ENCODE measurements at places on chromosomes 12 and 14. TPM values are rescaled to one million over a fixed set of nuclear protein-coding genes. Genes with fewer than 3 reads are reported as not detected.

DNA sequence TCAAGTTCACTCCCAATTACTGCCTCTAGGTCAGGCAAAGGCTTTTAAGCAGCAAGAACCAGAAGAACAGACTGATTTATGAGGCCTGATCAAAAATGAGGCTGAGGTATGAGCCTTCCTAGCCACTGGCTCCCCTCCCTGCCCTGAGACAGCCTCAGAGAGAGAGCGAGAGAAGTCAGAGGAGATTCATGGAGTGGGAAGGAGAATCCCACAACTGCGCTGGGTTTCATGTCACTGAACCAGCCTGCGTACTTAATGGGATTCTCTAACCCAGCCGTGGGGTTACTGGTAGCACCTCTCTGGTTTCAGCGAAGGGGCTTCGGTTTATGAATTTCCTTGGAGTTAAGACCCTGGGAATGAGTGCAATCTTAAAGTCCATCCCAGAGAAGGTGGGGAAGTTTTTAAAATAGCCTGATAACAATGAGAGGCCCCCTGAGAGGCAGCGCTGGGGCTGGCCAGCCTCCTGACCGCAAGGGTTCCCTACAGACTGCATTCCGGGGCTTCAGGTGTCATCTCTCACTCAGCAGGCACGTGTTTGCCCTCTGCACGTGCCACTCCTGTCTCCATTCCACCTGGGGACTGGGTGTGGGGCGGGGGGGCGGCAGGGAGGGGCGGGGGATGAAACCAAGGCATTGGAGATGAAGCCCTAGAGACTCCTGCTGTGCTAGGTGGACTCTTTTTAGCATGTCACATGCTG, 6.1 kb upstream of the GPRC5A start:
- no peaks in the 10 kb centered on the region for H3K27me3 ChIP-seq
- no peaks in the 10 kb centered on the region for H3K36me3 ChIP-seq
- no peak overlapping the region for H3K4me3 ChIP-seq

- no peaks in the 10 kb centered on the region for H3K36me3 ChIP-seq
- H3K4me1 ChIP-seq, result no peaks in the 10 kb centered on the region
- peaks cover 6% of the 10 kb centered on the region for H3K27me3 ChIP-seq
- DNase-seq, result peak; percentile 88
- H3K27ac ChIP-seq, result no peak overlapping the region
- no peak overlapping the region for H3K4me3 ChIP-seq
Observed at GRCh38 chr14:20934148-20934762, 21.0 kb upstream of the RNASE2 start.

The CRIP1 gene
- total RNA-seq, result 281 TPM

DNA sequence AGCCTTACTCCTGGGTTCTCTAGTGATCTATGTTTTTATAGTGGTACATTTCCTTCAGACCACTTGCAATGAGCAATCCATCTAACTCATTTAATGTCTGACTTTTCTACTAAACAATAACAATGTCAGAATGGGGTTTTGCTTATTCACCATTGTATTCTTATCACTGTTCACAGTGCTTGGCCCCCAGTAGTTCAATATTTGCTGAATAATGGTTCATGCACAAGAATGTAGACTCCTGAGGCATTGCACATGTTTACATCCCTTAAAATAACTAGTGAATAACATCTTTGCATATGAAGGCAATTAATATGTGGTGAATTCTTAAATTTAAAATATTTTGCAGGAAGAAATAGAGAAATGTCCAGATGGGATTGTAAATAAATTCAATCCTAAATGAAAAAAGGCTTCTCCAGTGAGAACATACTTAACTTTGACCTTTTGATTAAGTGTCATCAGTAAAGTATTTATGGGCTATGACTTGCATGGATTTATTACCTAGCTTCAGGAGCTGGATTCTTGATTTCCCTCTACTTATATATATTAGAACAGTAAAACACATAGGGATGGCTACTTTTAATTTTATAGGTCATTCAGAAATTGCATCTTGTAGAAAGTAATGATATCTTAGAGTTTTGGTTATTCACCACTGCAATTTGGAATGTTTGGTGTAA, 3.4 kb downstream of the CCER1 start:
- no peaks in the 10 kb centered on the region for H3K36me3 ChIP-seq
- H3K27ac ChIP-seq, result no peak overlapping the region
- no peak overlapping the region for H3K4me3 ChIP-seq
- no peak for DNase-seq
- no peaks in the 10 kb centered on the region for H3K4me1 ChIP-seq
- no peaks in the 10 kb centered on the region for H3K27me3 ChIP-seq

DNA sequence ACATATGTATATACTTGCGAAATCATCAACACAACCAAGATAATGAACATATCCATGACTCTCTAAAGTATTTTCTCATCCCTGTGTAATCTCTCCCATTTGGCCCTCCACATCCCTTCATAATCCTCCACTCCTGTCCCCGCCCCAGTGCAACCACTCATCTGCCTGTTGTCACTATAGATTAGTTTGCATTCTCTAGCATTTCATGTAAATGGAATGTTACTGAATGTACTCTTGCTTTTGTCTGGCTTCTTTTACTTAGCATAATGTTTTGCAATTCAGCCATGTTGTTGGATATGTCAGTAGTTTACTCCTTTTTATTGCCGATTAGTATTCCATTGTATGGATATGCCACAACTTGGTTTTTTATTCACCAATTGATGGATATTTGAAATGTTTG, 99.1 kb downstream of the BICD1 start:
- no peak for DNase-seq
- no peak overlapping the region for H3K4me3 ChIP-seq
- H3K4me1 ChIP-seq, result no peaks in the 10 kb centered on the region
- no peaks in the 10 kb centered on the region for H3K27me3 ChIP-seq
- no peaks in the 10 kb centered on the region for H3K36me3 ChIP-seq

The RFX4 gene
- 0.09 TPM for total RNA-seq

GRCh38 chr12:10701131-10701681, 21.9 kb downstream of the YBX3 start:
- no peak for DNase-seq
- no peaks in the 10 kb centered on the region for H3K27me3 ChIP-seq
- no peak overlapping the region for H3K27ac ChIP-seq
- no peak overlapping the region for H3K4me3 ChIP-seq
- H3K36me3 ChIP-seq, result no peaks in the 10 kb centered on the region

DNA sequence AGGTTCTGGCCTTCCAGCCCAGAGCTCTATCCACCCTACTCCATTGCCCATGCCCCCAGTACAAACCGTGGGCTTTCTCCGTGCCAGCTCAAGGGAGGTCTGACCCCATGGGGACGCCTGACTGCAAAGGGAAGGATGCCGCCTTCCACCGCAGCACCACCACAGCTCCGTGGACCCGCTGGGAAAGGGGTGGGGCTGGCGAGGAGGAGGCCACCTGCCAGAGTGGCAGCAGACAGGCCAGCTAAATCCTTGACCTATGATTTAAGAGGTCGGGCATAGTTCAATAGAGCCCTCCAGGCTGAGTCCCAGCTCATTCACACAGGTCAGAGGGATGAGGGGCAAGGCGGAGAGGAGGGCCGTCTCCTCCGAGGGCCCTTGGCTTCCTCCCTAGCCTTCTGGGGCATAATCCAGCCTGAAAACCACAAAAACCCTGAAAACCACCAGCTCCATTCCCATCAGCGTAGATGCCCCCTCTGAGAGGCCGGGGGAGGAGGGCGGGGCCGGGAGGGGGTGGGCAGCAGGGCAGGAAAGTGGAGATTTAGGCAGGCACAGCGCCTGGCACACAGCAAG, 14.9 kb upstream of the FIGNL2 start:
- H3K4me3 ChIP-seq, result peak overlapping the region; percentile 26
- DNase-seq, result no peak
- no peak overlapping the region for H3K27ac ChIP-seq
- peaks cover 4% of the 10 kb centered on the region for H3K27me3 ChIP-seq
- H3K36me3 ChIP-seq, result no peaks in the 10 kb centered on the region

The TSPAN11 gene
- 4.1 TPM for total RNA-seq

The GPR84 gene
- total RNA-seq, result 0.99 TPM

- H3K27ac ChIP-seq, result no peak overlapping the region
- H3K36me3 ChIP-seq, result no peaks in the 10 kb centered on the region
- H3K4me1 ChIP-seq, result no peaks in the 10 kb centered on the region
- no peaks in the 10 kb centered on the region for H3K27me3 ChIP-seq
- H3K4me3 ChIP-seq, result no peak overlapping the region
Observed at GRCh38 chr14:34211732-34212131, 250.3 kb downstream of the SPTSSA start.

The EML5 gene
- 1.8 TPM for total RNA-seq

- no peak overlapping the region for H3K4me3 ChIP-seq
- H3K27me3 ChIP-seq, result no peaks in the 10 kb centered on the region
- no peak overlapping the region for H3K27ac ChIP-seq
- H3K36me3 ChIP-seq, result no peaks in the 10 kb centered on the region
- H3K4me1 ChIP-seq, result peaks cover 17% of the 10 kb centered on the region
Observed at GRCh38 chr14:38291681-38292467, 36.0 kb upstream of the CLEC14A start.

DNA sequence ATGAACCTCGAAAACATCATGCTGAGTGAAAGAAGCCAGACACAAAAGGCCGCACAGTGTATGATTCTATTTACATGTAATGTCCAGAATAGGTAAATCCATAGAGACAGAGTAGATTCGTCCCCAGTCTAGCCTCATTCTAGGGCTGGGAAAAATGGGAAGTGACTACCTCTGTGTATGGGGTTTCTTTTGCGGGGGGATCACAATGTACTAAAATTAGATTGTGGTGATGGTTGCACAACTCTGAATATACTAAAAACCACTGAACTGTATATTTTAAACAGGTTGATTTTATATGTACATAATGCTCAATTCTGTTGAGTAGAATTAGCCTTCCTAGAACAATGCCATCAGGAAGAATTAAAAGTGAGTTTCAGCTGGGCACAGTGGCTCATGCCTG, 6.3 kb upstream of the RILPL2 start:
- H3K27me3 ChIP-seq, result no peaks in the 10 kb centered on the region
- no peak for DNase-seq
- H3K4me3 ChIP-seq, result no peak overlapping the region
- no peaks in the 10 kb centered on the region for H3K36me3 ChIP-seq

The TAS2R7 gene
- total RNA-seq, result not detected

GRCh38 chr12:2169940-2170339, 117.2 kb downstream of the CACNA1C start:
- no peaks in the 10 kb centered on the region for H3K27me3 ChIP-seq
- no peak overlapping the region for H3K27ac ChIP-seq
- H3K4me3 ChIP-seq, result no peak overlapping the region
- H3K36me3 ChIP-seq, result no peaks in the 10 kb centered on the region

- DNase-seq, result no peak
- H3K4me3 ChIP-seq, result no peak overlapping the region
- no peaks in the 10 kb centered on the region for H3K27me3 ChIP-seq
Observed at GRCh38 chr12:30211743-30212142, 428.0 kb upstream of the TMTC1 start.

The KRT73 gene
- total RNA-seq, result not detected

The SDR9C7 gene
- not detected for total RNA-seq

- no peaks in the 10 kb centered on the region for H3K36me3 ChIP-seq
- H3K4me1 ChIP-seq, result peaks cover 5% of the 10 kb centered on the region
- H3K27ac ChIP-seq, result no peak overlapping the region
Observed at GRCh38 chr12:103814436-103814835, 26.6 kb downstream of the NT5DC3 start.

DNA sequence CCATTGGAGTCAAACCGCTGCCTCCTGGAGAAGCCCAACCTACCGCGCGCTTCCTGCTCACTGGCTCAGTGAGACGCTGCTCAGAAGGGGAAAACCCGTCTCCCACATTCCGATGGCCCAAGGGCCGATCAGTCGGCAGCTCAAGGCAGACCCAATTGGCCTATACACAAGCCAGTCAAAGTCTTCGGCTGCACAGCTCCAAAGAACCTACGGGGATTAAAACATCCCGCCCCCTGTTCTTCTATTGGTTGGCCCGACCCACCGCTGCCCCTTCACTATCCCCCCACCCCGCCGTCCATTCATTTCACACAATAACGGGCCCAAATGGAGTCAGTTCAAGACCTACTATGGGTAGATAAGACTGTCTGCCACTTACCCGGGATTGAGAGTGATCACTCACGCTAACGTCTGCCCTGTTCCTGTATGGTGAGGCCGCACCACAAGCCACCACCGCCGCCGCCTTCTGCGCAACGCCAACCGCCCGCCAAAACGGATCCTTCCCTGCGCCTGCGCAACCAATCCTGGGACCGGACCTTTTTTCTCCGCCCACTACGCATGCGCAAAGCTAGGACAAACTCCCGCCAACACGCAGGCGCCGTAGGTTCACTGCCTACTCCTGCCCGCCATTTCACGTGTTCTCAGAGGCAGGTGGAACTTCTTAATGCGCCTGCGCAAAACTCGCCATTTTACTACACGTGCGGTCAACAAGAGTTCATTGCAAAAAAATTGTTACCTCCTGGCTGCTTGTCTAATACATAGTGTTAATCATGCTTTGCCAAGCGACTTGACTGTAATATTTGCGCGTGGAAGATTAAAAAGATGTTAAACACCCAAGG, at the start of gene CBX5:
Gene CBX5, minus strand, starts transcription at position 491 of the 836 bp plus-strand sequence. CDS start 22,472 bp downstream, outside the sequence.
- H3K36me3 ChIP-seq, result peaks cover 13% of the 10 kb centered on the region
- H3K4me3 ChIP-seq, result peak within 1 kb of the TSS; percentile 90
- peak; percentile 100 for DNase-seq

DNA sequence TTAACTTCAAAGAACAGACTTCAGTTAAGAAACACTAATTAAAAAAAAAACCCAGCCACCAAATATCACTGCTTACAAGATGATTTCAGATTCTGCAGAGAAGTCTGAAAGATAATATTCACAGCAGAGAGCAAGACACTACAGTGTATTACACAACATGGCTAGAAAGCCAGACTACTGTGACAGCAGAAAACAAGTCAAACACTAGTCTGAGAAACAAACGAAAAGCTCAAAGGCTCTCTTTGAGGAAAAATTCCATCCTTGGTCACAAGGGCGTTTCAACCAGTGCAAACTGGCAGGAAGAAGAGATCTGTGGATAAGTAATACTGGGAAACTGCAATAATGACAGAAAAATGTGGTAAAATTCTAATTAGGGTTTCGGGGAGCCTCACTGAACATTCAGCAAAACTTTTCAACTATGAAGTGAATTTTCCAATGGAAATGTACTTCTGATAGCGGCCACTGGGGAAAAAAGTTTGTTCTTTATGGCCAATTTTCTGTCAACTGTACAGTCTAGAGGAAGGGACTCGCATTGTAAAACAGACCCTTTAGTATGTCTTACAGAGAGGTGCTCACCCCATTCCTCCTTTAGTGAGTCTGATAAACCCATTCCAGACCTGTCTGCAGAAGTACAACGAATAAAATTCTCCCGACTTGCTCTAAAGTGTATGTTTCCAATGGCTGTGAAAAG, 50.4 kb downstream of the ACADS start:
- H3K27me3 ChIP-seq, result no peaks in the 10 kb centered on the region
- DNase-seq, result no peak
- H3K27ac ChIP-seq, result no peak overlapping the region

Data from left lung (tissue), 14 donors.